ENCODE measurements at places on chromosomes 2 and 18.

- no peaks in the 10 kb centered on the region for H3K27me3 ChIP-seq
- no peaks in the 10 kb centered on the region for H3K4me1 ChIP-seq
- DNase-seq: no peak
- H3K36me3 ChIP-seq: no peaks in the 10 kb centered on the region
- H3K27ac ChIP-seq: no peak overlapping the region
Observed at GRCh38 chr2:40725950-40726349, 274.1 kb upstream of the SLC8A1 start.

- H3K27me3 ChIP-seq: peaks cover 2% of the 10 kb centered on the region
- H3K4me1 ChIP-seq: no peaks in the 10 kb centered on the region
- H3K36me3 ChIP-seq: no peaks in the 10 kb centered on the region
- no peak for DNase-seq
- H3K27ac ChIP-seq: no peak overlapping the region
- H3K4me3 ChIP-seq: no peak overlapping the region
Observed at GRCh38 chr18:22182884-22183697, 13.7 kb downstream of the GATA6 start.

DNA sequence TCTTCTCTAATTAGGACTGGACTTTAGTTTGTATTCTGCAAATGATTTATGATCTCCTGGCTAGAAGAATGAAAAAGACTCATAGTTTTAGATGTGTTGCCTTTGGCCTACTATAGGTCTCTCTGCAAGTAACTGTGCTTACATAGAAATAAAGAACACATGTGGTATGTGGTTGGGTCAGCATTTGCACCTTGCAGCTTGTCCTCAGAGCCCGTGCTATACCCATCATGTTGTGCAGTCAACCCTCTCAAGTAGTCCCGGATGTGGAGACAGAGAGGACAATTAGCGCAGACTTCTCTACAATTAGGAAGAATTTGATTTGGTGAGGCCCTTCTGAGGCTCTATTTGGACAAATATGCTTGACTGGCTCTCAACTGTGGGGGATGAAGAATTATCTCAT, 203.7 kb upstream of the ITGA4 start:
- no peak overlapping the region for H3K27ac ChIP-seq
- H3K4me1 ChIP-seq: peaks cover 17% of the 10 kb centered on the region
- DNase-seq: no peak
- H3K4me3 ChIP-seq: no peak overlapping the region

DNA sequence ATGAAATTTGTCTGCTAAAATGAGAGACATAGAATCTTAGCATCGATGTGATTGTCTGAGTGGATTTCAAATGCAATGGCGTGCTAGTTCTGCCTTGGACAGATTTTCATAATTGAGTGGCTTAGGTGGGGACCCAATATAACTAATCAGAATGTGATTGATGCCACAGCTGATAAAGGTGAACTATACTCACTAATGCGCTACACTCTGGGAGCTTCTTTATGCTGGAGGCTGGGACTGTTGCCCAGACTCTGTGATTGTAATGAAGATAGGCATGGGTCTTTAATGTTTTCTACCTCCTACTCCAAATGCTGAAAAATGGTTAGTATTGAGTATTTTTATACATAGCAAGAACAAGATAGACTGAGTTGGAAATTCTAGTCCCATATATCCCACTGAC, 339.5 kb upstream of the SLC39A10 start:
- H3K4me3 ChIP-seq: no peak overlapping the region
- no peak overlapping the region for H3K27ac ChIP-seq
- no peaks in the 10 kb centered on the region for H3K36me3 ChIP-seq
- peaks cover 2% of the 10 kb centered on the region for H3K4me1 ChIP-seq
- no peaks in the 10 kb centered on the region for H3K27me3 ChIP-seq

- H3K4me1 ChIP-seq: peaks cover 7% of the 10 kb centered on the region
- H3K27ac ChIP-seq: no peak overlapping the region
- no peaks in the 10 kb centered on the region for H3K36me3 ChIP-seq
- peaks cover 3% of the 10 kb centered on the region for H3K27me3 ChIP-seq
Observed at GRCh38 chr18:79806976-79807841, 9.5 kb downstream of the KCNG2 start.

GRCh38 chr2:27077231-27077630, 1.2 kb upstream of the EMILIN1 start:
- H3K4me3 ChIP-seq: no peak overlapping the region
- H3K4me1 ChIP-seq: peaks cover 61% of the 10 kb centered on the region
- no peaks in the 10 kb centered on the region for H3K27me3 ChIP-seq
- no peak for DNase-seq
- no peaks in the 10 kb centered on the region for H3K36me3 ChIP-seq

DNA sequence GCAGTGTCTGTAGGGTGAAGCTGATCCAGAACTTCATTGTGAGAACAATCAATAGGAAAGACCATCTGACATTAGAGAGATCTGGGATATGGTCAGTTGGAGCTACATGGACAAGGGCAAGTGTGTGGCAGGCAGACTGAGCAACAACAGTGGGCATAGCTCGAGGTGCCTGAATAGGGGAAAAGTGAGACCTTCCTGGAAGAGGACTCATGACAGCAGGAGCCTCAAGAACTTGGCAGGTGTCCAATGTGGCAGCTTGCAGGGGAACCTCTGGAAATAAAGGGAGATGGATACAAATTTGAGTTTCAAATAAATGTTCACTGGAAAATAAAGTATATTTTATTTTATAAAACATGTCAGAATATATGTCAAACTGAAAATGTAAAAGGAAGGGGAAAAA, 117.9 kb downstream of the TANC1 start:
- no peaks in the 10 kb centered on the region for H3K27me3 ChIP-seq
- H3K36me3 ChIP-seq: no peaks in the 10 kb centered on the region
- DNase-seq: no peak
- H3K4me1 ChIP-seq: peaks cover 16% of the 10 kb centered on the region

DNA sequence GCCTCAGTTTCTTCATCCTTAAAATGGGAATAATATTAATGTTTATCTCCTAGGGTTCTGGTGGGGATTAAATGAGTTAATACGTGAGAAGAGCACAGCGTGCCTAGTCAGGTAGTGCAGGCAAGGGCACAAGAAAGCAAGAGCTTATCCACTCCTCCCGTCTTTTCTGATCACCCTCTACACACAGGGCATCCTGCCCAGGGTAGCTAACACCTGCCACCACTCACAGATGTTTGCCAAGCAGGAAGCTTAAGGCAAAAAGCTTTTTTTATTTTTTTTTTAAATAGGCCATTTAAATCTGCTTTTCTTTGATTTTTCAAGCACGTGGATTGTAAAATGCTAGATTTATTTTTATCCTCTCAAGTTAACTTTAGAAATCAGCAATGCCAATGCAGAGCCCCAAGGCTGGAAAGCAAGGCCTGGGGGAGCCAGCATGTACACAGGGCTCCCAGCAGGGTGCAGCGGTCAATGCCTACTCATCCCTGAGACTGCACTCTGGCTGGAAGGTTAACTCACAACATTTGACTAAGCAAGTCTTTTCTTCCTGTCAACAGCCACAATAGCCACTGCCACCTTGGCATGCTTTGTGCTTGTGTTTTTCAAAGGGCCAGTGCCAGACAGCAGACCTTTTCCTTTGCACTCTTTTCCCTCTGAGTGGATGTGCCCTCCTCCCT, 86.5 kb upstream of the ACAA2 start:
- H3K4me1 ChIP-seq: no peaks in the 10 kb centered on the region
- no peak for DNase-seq
- peaks cover 2% of the 10 kb centered on the region for H3K27me3 ChIP-seq

DNA sequence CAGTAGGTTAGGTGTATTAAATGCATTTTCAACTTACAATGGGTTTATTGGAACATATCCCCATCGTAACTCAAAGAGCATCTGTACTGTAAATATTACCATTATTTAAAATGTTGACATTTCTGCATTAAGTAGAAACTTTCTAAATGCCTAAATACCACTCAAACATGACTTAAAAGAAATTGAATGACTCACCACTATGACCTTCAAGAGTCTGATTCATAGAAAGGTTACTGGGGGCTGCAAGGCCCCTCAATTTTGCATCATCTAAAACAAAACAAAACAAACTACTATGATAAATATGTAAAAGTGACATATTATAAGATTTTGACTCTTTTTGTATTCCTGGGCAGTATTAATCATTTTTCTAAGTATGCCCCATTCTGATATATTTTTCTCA, 7.6 kb downstream of the WDR35 start:
- peaks cover 40% of the 10 kb centered on the region for H3K36me3 ChIP-seq
- peaks cover 11% of the 10 kb centered on the region for H3K4me1 ChIP-seq
- no peaks in the 10 kb centered on the region for H3K27me3 ChIP-seq
- DNase-seq: no peak
- no peak overlapping the region for H3K27ac ChIP-seq
- no peak overlapping the region for H3K4me3 ChIP-seq

DNA sequence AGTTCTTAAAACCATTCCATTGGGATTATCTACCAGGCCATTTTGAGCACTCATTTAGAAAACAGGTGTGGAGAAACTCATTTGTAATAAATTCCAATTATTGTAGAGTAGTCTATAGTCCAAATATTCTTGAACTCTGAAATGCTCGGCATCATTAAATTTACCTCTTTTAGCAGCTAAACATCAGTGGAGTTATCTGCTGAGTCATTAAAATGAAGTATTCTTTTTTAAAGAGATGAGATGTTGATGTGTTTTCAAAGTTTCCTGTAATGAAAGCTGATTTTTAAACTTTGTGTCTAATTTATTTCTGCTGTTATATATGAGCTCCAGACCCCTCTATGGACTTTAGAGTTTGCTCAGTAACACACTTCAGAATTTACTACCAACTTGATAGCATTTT, 1635.2 kb downstream of the SUCLG1 start:
- H3K36me3 ChIP-seq: no peaks in the 10 kb centered on the region
- no peak overlapping the region for H3K27ac ChIP-seq
- H3K4me3 ChIP-seq: no peak overlapping the region
- no peak for DNase-seq

DNA sequence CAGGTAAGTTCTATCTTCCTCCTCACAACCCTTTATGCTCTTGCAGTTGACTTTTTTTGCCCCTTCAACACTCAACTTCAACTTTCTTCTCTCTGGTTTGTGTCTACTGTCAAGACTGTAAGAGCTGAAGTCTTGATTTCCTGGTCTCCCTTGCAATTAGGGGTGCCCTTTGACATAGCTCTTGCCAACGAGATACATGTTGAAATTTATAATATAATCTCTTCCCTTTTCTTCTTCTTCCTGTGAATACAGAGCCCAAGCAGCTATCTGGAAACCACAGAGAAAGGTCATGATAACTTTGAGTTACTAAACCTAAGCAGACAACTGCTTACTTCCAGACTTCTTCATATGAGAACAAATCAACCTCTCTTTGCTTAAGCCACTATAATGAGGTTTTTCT, 163.5 kb downstream of the MC4R start:
- H3K4me3 ChIP-seq: no peak overlapping the region
- no peak for DNase-seq
- no peak overlapping the region for H3K27ac ChIP-seq
- H3K36me3 ChIP-seq: no peaks in the 10 kb centered on the region

DNA sequence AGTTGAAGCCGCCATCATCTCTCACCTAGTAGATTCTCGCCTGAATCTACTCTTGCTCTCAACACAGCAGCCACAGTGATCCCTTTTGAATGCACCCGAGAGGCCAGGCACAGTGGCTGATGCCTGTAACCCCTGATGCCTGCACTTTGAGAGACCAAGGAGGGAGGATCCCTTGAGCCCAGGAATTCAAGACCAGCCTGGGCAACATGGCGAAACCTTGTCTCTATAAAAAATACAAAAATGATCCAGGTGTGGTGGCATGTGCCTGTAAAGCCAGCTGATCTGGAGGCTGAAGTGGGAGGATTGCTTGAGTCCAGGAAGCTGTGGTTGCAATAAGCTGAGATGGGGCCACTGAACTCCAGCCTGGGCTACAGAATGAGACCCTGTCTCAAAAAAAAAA, 60.3 kb upstream of the EML4 start:
- H3K27me3 ChIP-seq: no peaks in the 10 kb centered on the region
- no peak for DNase-seq

Data from activated naive CD8-positive, alpha-beta T cell treated with anti-CD3 and anti-CD28 coated beads, Interleukin-2, amount 50 U/mL, for 24 hours (primary cell).